ENCODE measurements at places on chromosomes 5 and 9. TPM values are rescaled to one million over a fixed set of nuclear protein-coding genes. Genes with fewer than 3 reads are reported as not detected.

Gene CDH9
- not detected for polyA plus RNA-seq

Gene RASGRF2
- 3.9 TPM for polyA plus RNA-seq

Gene C5orf58
- polyA plus RNA-seq = not detected

Gene SHOC1
- polyA plus RNA-seq = not detected

Gene TRPM3
- 0.04 TPM for polyA plus RNA-seq

Gene EXOSC2
- 10.6 TPM for polyA plus RNA-seq

Gene CDH12
- polyA plus RNA-seq = not detected

Gene LRRC19
- not detected for polyA plus RNA-seq

Gene CNTFR
- polyA plus RNA-seq = 2.2 TPM

Gene AFF4
- polyA plus RNA-seq = 24.8 TPM

Gene MED22
- polyA plus RNA-seq = 12.3 TPM

Gene WDR38
- 0.07 TPM for polyA plus RNA-seq

Gene TMEM215
- not detected for polyA plus RNA-seq

Gene C9
- polyA plus RNA-seq = not detected

Gene BARHL1
- polyA plus RNA-seq = not detected

Gene NSA2
- 114 TPM for polyA plus RNA-seq

Gene ARHGEF39
- 0.30 TPM for polyA plus RNA-seq

Gene STPG3
- not detected for polyA plus RNA-seq

Gene PLPPR1
- polyA plus RNA-seq = not detected

Gene SLCO6A1
- not detected for polyA plus RNA-seq
